Memory B cell (primary cell): ENCODE measurements at places on chromosomes 5 and 9.

DNA sequence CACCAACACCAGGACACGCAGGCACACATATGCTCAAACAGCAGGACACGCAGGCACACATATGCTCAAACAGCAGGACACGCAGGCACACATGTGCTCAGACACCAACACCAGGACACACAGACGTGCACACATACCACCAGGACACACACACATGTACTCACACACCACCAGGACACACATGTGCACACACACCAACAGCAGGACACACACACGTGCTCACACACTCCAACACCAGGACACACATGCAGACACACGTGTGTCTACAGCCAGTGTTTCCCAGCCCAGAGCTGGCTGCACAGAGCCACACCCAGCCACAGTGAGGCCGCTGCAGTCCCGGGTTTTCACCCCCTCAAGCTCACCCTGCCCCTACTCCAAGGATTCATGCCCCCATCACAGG is 25.0 kb upstream of the SLC12A7 start:
- no peaks in the 10 kb centered on the region for H3K36me3 ChIP-seq
- peaks cover 48% of the 10 kb centered on the region for H3K4me1 ChIP-seq
- no peak overlapping the region for H3K4me3 ChIP-seq

GRCh38 chr5:113202746-113203716 is 226.4 kb downstream of the DCP2 start:
- no peak for DNase-seq
- no peaks in the 10 kb centered on the region for H3K36me3 ChIP-seq
- no peak overlapping the region for H3K4me3 ChIP-seq

GRCh38 chr5:62077387-62077786 is 228.6 kb upstream of the KIF2A start:
- H3K27me3 ChIP-seq: no peaks in the 10 kb centered on the region
- no peak for DNase-seq
- H3K36me3 ChIP-seq: no peaks in the 10 kb centered on the region
- no peak overlapping the region for H3K27ac ChIP-seq

DNA sequence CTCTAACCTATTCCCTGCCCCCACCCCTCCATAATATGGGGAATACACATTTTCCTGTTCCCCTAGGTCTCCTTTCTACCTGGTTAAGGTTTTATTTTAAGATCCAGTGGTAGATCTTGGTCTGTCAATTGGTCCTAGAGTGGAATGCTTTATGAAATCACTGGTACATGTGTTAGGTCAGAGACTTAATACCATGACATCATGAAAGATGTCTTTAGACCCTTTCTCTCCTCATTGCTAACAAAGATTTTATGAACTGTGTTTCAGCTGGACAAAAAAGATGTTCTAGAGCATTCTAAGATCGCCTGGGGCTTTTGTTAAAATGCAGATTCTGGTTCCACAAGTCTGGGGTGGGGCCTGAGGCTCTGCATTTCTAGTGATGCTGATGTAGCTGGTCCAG is 9.1 kb downstream of the GSN start:
- peaks cover 14% of the 10 kb centered on the region for H3K4me1 ChIP-seq
- no peak for DNase-seq
- H3K36me3 ChIP-seq: peaks cover 5% of the 10 kb centered on the region
- no peak overlapping the region for H3K4me3 ChIP-seq

DNA sequence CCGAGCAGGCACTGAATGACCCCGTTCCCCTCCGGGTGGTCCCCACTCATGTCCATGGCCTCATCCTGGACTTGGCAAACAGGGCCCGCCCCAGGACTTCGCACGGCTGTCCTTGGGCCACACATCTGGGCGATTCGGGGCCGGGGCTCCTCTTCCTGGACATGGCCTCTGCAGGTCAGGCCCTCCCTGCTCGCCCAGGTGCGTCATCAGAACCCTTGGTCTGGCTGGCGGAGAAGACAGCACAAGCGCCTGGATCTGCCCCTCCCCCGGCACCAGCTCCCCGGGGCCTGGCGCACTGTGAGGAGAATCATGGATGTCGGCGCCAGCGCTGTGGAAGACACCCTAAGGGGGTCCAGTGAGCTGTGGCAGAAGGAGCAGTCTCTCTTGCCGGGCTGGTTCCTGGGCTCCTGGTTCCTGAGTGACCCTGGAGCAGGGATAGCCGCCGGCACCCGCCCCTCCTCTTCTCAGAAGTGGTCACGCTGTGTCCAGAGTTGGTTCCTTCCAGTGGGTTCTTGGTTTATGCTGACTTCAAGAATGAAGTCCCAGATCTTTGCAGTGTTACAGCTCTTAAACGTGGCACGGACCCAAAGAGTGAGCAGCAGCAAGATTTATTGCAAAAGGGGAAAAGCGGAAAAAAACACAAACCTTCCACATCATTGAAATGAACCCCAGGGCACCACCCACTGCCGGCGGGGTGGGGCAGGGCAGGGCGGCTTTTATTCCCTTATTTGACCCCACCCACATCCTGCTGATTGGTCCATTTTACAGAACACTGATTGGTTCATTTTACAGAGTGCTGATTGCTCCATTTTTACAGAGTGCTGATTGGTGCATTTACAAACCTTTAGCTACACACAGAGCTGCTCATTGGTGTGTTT is 25.9 kb upstream of the SLC12A7 start:
- H3K4me3 ChIP-seq: no peak overlapping the region
- peaks cover 6% of the 10 kb centered on the region for H3K27me3 ChIP-seq
- H3K27ac ChIP-seq: no peak overlapping the region
- DNase-seq: no peak

GRCh38 chr5:128258372-128258771 is 174.8 kb downstream of the SLC12A2 start:
- peaks cover 1% of the 10 kb centered on the region for H3K27me3 ChIP-seq
- no peak for DNase-seq
- no peak overlapping the region for H3K4me3 ChIP-seq
- H3K36me3 ChIP-seq: no peaks in the 10 kb centered on the region
- H3K27ac ChIP-seq: no peak overlapping the region

GRCh38 chr9:20559231-20559890 is 62.9 kb downstream of the MLLT3 start:
- H3K4me3 ChIP-seq: no peak overlapping the region
- peaks cover 2% of the 10 kb centered on the region for H3K4me1 ChIP-seq
- no peak for DNase-seq
- no peaks in the 10 kb centered on the region for H3K36me3 ChIP-seq

- H3K27me3 ChIP-seq: no peaks in the 10 kb centered on the region
- H3K4me3 ChIP-seq: no peak overlapping the region
- no peak for DNase-seq
These were observed 216.9 kb downstream of the SH3GL2 start for GRCh38 chr9:17795744-17796143.

GRCh38 chr5:6737043-6737941 is 24.1 kb downstream of the TENT4A start:
- peaks cover 17% of the 10 kb centered on the region for H3K36me3 ChIP-seq
- peaks cover 35% of the 10 kb centered on the region for H3K4me1 ChIP-seq
- H3K27me3 ChIP-seq: no peaks in the 10 kb centered on the region

GRCh38 chr9:135908754-135909204 is 1.4 kb upstream of the CAMSAP1 start:
- DNase-seq: no peak
- peaks cover 24% of the 10 kb centered on the region for H3K36me3 ChIP-seq
- peak overlapping the region; percentile 26 for H3K27ac ChIP-seq
- peak overlapping the region; percentile 74 for H3K4me3 ChIP-seq
- H3K27me3 ChIP-seq: no peaks in the 10 kb centered on the region

- peak; percentile 49 for DNase-seq
- peaks cover 4% of the 10 kb centered on the region for H3K4me1 ChIP-seq
- no peak overlapping the region for H3K4me3 ChIP-seq
- peaks cover 3% of the 10 kb centered on the region for H3K27me3 ChIP-seq
- H3K36me3 ChIP-seq: no peaks in the 10 kb centered on the region
These were observed 105.2 kb downstream of the SH3TC2 start for GRCh38 chr5:148957591-148958202.

GRCh38 chr9:23662320-23662719 is 163.7 kb downstream of the ELAVL2 start:
- DNase-seq: no peak
- no peak overlapping the region for H3K4me3 ChIP-seq
- H3K4me1 ChIP-seq: no peaks in the 10 kb centered on the region

- no peak overlapping the region for H3K4me3 ChIP-seq
- no peak for DNase-seq
- no peaks in the 10 kb centered on the region for H3K4me1 ChIP-seq
- no peaks in the 10 kb centered on the region for H3K27me3 ChIP-seq
These were observed 64.5 kb downstream of the STARD4 start for GRCh38 chr5:111447822-111448221.

DNA sequence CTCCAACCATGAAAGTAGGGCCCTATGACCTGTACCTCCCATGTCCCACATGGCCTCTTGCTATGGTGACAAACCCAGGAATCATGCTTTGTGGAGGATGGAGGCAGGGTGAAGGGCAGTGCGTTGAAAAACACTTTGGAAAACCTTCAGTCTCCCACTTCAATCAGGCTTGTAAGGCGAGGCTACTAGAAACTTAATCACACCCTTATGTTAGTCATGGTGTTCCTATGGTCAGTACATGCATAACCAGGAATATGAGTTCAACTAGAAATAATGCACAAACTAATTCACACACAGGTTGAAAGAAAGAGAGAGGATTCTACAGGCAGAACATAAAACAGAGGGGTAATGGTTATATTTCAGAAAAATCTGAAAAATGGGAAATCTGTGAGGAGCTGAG is 601.1 kb downstream of the KCTD16 start:
- no peaks in the 10 kb centered on the region for H3K27me3 ChIP-seq
- no peaks in the 10 kb centered on the region for H3K36me3 ChIP-seq
- no peak overlapping the region for H3K4me3 ChIP-seq

- H3K4me1 ChIP-seq: no peaks in the 10 kb centered on the region
- DNase-seq: no peak
- H3K36me3 ChIP-seq: no peaks in the 10 kb centered on the region
- peaks cover 4% of the 10 kb centered on the region for H3K27me3 ChIP-seq
These were observed 59.3 kb downstream of the AHRR start for GRCh38 chr5:380701-381309.

GRCh38 chr5:153537207-153537606 is 46.7 kb downstream of the GRIA1 start:
- no peaks in the 10 kb centered on the region for H3K27me3 ChIP-seq
- no peaks in the 10 kb centered on the region for H3K4me1 ChIP-seq
- DNase-seq: no peak
- H3K27ac ChIP-seq: no peak overlapping the region
- H3K4me3 ChIP-seq: no peak overlapping the region
- H3K36me3 ChIP-seq: no peaks in the 10 kb centered on the region

DNA sequence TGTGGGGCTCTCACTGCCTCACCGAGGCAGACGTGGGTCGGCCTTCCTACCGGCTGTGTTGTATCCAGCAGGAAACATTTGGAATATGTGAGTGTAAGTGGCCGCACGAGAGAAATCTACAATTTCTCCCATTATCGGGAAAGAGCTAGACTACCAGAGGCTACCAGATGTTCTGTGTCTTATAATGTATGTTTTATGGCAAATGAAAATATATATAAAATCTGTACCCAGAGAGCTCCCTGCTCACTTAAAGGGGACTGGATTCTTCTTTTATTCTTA is 69.5 kb upstream of the PITX1 start:
- H3K36me3 ChIP-seq: no peaks in the 10 kb centered on the region

DNA sequence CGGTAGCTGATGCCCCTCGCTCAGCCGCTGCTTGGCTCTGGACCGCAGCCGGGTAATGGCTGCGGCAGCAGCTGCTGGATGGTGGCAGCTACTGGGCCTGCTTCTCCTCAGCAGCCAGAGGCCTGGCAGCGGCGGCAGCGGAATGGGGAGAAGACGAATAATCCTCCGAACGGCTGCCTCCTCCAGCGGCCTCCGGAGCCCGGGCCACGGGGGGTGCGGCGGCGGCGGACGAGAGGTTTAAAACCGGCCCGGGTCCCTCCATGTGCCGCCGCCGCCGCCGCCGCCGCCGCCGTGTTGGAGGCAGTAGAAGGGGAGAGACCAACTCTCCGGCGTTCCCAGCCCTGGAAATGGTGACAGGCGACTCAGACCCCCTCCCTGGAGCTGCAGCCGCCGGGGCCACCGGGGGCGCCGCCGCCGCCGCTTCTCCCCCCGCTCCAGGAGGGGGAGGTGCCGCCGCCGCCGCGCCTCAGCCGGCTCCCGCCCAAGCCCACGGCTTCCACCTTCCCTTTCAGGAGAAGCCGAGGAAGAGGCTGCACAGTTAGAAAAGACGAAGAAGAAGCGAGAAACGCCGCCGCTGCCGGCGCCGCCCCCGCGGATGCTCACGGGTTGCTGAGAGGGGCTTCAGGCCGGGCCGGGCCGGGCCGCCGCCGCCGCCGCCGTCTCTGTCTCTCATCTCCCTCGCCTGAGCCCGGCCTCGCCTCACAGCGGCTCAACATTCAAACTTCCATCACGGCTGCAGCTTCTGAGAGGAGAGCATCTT is 118.4 kb upstream of the PRSS3 start:
- peak; percentile 29 for DNase-seq
- H3K27ac ChIP-seq: peak overlapping the region; percentile 16
- H3K36me3 ChIP-seq: peaks cover 2% of the 10 kb centered on the region
- H3K27me3 ChIP-seq: peaks cover 22% of the 10 kb centered on the region
- peaks cover 3% of the 10 kb centered on the region for H3K4me1 ChIP-seq

DNA sequence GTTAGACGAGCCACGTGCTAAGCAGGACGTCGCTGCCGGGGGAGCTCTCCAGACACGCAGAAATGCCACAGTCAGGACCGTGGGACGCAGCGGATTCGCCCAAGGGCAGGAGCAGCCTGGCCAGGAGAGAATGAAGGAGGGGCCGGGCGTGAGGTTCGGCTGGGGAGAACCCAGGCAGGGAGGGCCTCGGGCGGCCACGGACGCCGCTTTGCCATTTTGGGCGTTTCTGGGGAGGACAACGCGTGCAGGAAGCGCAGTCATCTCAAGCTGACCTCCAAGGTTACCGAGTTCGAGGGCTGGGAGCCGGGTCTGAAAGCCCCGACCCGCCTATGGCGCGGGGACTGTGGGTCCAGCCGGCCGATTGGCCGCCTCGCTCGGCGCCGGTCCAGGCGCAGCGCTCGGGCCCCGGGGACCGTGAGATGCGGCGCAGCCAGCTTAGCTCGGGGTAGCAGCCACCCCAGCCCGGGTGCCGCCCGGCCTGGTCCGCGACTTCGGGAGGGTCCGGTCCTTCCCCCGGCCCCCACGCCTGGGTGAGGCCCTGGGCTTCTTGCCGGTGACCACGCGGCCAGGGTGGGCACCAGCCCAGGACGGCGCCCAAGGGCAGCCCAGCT is 760 bp upstream of the MAN1B1 start:
- no peak for DNase-seq
- H3K27me3 ChIP-seq: no peaks in the 10 kb centered on the region
- H3K4me3 ChIP-seq: peak overlapping the region; percentile 91
- peak overlapping the region; percentile 88 for H3K27ac ChIP-seq

DNA sequence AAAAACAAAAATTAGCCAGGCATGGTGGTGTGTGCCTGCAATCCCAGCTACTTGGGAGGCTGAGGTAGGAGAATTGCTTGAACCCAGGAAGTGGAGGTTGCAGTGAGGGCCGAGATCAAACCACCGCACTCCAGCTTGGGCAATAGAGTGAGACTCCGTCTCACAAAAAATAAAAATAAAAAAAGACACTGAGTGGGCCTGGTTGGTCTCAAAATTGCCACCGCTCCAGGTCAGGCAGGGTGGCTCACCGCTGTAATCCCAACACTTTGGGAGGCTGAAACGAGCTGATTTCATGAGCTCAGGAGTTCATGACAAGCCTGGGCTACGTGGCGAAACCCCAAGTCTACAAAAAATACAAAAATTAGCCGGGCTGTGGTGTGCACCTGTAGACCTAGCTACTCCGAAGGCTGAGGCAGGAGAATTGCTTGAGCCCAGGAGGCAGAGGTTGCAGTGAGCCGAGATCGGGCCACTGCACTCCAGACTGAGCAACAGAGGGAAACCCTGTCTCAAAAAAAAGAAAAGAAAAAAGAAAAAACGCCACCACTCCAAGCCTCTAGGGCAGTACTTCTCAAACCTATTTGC is 1.8 kb downstream of the STK10 start:
- no peaks in the 10 kb centered on the region for H3K27me3 ChIP-seq
- peaks cover 6% of the 10 kb centered on the region for H3K36me3 ChIP-seq
- peaks cover 27% of the 10 kb centered on the region for H3K4me1 ChIP-seq
- H3K4me3 ChIP-seq: peak overlapping the region; percentile 99
